ENCODE measurements at places on chromosomes 12 and 14.

DNA sequence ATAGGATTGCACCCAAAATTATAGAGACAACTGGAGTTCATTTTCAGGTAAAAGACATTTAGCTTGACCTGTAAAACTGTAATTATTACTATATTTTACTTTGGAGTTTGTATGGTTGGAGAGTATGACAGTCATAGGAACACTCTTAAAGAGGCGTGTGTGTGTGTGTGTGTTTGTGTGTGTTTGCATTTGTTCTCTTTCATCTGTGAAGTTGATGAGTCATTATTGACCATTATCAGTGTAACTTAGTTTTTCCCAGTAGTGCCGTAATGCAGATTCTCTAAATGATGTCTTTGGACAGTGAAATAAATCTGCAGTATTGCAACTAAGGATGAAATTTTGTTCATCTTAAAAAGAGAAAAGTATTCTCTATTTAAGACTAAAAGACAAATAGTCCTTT is 13.0 kb downstream of the WASHC4 start:
- no peak for DNase-seq

GRCh38 chr12:72276181-72276805 is 4.1 kb downstream of the TRHDE start:
- no peak for DNase-seq

- DNase-seq, result no peak
These were observed 74.5 kb upstream of the DNM1L start for GRCh38 chr12:32604565-32604964.

GRCh38 chr14:47103771-47104170 is 452.2 kb upstream of the RPL10L start:
- DNase-seq, result no peak

GRCh38 chr12:121805171-121806008 is 1.6 kb downstream of the SETD1B start:
- DNase-seq, result no peak

DNA sequence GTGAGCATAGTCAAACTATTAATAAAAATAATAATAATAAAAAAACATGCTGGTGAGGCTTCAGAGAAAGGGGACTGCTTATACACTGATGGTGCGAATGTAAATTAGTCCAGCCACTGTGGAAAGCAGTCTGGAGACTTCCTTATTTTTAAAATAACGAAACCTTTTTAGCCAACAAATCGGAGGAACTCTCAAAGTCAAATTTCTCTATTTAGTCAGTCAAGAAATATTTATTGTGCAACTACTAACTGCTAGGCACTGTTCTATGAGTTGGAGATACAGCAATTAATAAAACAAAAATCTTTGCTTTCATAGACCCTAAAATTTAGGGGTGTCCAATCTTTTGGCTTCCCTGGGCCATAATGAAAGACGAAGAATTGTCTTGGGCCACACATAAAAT is 10.8 kb downstream of the TAOK3 start:
- DNase-seq, result no peak

DNA sequence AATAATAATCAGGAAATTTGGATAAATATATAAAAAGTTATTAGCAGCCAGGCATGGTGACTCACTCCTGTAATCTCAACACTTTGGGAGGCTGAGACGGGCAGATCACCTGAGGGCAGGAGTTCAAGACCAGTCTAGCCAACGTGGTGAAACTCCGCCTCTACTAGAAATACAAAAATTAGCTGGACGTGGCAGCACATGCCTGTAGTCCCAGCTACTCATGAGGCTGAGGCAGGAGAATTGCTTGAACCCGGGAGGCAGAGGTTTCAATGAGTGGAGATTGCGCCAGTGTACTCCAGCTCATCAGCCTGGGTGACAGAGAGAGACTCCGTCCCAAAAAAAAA is 64.5 kb downstream of the SYT1 start:
- DNase-seq, result no peak

DNA sequence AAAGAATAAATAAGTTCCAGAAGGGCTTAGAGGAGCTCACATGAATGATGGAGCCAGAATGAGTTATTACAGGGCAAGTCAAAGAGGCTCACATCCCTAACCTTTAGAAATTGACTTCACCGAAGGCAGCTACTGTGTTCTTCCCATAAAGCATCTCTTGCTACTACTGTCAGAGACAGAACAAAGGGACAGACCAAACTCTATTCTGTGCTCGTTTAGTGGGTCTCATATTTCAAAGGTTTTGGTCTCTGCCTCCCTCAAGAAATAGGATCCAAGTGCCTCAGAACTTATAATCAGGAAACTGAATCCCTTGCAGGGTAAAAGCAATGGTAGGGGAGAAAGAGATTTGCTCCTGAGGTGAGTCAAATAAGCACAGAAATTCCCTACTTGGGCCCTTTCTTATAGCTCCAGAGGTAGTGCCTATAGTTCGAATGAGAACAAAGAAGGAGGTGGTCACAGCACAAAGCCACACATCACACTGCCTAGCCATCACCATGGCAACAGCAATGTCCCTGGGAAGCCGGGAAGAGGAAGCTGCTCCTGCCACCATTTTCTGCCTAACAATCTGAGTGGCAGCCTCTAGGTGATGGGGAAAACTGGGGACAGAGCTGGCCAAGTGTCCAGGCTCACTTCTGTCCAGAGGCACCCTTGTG is 294.9 kb downstream of the FOXN3 start:
- DNase-seq, result no peak

All from AG10803 (cell line).